HepG2 (cell line): ENCODE measurements at places on chromosomes 11 and 22. TPM values are rescaled to one million over a fixed set of nuclear protein-coding genes. Genes with fewer than 3 reads are reported as not detected.
A peak's percentile ranks its signal among the peaks of the same experiment; 100 is the strongest.

DNA sequence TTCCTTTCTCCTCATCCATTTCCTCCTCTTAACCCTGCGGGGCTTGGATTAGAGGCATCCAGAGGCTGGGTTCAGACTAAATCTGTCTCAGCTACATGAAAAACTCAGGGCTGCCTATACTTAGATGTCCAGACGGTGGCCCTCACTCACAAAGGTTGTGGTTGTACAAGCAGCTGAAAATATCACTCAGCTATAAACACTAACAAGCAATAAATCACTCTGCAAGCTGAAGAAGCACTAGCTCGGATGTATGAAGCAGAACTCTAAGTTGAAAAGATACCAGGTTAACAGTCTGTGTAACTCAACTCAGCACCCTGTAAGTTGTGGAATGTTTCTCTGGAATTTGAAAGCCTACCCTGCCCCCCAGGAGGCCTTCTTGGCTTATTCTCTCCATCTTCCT lies 82.9 kb downstream of the EXT2 start:
- DNase-seq = no peak

DNA sequence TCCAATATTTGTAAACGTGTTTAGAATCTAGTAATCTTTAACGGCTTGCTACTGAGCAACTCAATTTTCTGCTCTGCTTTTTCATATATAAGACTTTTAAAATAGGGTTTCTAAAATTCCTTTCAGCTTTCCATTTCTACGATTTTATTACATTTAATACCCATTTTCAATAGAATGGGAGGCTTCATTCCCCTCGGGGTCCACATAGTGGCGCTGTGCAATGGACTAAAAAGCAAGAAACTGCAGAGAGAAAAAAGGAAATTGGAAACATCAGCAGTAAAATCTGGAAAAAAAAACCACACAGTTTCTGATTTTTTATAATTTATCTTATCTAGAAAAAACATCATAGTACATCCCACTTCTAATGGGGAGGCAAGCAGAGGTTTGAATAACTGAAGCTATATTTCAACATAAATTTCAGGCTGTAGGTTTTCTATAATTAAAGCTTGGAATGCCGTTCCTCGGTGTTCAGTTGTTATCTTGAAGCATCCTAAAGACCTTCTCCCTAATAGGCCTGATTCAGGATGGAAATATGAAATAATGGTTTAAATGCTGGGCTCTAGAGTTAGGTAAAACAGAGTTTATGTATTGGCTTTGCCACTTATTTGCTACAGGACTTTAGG lies 18.7 kb upstream of the JHY start:
- no peak for DNase-seq

MMP12 gene
- not detected in 2 replicates for polyA plus RNA-seq

HBD gene
- not detected in 2 replicates for polyA plus RNA-seq

DNA sequence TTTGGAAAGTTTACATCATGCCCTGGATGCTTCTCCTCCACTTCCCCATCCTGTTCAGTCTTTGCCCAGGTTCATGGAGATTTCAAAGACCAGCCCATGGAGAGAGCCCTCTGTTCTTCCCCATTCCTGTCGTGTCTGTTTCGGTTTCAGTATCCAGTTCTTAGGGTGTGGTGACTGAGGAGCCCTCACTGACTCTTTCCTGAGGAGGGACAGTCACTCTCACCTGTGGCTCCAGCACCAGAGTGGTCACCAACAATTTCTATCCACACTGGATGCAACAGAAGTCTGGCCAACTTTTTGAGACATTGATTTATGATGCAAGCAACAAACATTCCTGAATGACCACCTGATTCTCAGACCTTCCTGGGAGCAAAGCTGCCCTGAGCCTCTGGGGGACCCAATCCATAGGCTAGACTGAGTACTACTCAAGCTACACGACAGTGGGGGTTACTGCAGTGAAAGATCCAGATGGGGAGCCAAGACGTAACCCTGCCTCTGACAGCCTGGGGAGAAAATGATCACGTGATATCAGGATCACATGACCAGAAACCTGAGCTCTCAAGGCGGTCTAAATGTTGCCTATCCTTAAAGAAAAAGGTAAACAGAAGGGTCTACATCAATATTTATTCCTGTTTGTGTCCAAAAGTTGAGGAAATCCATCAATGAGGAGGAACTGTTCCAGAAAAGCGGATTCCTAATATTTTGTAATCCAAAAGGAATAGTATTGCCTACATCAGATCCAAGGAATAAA lies 76.2 kb upstream of the VPREB1 start:
- peak; percentile 25 for DNase-seq

GRCh38 chr11:65895482-65895981 lies 4.7 kb downstream of the FOSL1 start:
- DNase-seq = no peak
